ENCODE measurements at places on chromosomes 11 and 22.

- no peak for DNase-seq
Observed at GRCh38 chr11:35796562-35796961, 134.0 kb downstream of the TRIM44 start.

GRCh38 chr22:49119551-49119952 lies 708.1 kb downstream of the BRD1 start:
- no peak for DNase-seq

DNA sequence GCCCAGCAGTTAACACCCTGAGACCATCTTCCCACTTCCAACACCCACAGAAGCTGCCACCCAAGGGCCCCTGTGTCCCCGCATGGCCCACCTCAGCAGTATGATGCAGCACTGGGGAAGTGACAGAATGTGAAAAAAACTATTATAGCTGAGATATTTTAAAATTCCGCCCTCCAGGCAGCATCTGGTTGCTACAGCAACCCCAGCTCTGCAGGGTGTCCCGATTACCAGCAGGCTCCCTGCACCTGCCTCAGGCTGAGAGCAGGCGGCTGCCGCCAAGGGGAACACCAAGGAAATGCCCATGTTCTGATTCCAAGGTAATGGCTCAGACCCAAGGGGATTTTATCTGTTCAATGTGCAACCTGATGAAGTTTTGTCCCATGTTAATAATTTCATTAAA lies 10.5 kb upstream of the TMEM121B start:
- DNase-seq: no peak

- no peak for DNase-seq
Observed at GRCh38 chr11:8340296-8340695, 76.6 kb upstream of the LMO1 start.

- DNase-seq: no peak
Observed at GRCh38 chr22:47012589-47013370, 250.3 kb downstream of the TBC1D22A start.

GRCh38 chr11:128690665-128691101 lies 3.2 kb upstream of the FLI1 start:
- no peak for DNase-seq

- no peak for DNase-seq
Observed at GRCh38 chr22:49699928-49700498, 127.7 kb downstream of the BRD1 start.

DNA sequence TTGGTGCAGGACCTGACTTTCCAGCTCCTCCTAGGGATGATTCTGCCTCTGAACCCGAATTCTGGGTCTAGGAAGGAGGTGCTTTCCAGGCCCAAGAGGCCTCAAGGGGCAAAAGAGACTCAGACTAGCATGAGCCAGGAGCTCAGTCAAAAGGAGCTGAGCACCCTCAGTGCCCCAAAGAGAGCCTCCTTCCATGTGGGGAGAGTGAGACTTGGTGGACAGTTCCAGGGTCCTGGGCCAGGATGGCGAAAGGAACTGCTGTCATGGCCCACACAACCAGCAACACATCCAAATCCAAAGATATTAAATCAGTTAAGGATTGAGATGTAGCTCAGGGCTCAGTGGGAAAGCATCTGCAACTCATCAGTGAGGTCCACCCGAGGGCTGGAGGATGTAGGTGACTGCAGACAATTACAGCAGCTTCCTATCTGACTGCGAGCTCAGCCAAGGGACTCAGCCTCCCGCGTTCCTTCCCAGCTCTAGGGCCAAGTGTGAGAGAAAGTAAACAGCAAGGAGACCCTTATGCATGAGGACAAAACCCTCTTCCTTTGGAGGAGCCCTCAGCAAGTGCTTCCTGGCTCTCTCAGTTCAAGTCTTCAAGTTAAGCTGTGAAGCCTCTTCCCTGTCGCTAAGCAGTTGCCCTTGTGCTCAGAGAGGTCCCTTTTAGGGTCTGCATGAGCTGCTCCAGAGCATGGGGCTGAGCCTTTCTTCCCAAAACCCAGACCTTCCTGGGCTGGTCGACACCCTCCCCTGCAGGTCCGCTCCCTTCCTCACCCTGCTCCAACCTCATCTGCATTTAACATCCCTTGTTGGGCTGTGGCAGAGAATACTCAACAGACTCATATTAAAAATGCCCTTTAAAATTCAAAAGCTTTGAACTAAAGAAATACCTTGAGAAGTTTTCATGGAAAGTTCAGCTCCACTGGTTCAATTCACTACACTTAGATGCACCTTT lies 35.8 kb downstream of the C11orf58 start:
- DNase-seq: no peak

DNA sequence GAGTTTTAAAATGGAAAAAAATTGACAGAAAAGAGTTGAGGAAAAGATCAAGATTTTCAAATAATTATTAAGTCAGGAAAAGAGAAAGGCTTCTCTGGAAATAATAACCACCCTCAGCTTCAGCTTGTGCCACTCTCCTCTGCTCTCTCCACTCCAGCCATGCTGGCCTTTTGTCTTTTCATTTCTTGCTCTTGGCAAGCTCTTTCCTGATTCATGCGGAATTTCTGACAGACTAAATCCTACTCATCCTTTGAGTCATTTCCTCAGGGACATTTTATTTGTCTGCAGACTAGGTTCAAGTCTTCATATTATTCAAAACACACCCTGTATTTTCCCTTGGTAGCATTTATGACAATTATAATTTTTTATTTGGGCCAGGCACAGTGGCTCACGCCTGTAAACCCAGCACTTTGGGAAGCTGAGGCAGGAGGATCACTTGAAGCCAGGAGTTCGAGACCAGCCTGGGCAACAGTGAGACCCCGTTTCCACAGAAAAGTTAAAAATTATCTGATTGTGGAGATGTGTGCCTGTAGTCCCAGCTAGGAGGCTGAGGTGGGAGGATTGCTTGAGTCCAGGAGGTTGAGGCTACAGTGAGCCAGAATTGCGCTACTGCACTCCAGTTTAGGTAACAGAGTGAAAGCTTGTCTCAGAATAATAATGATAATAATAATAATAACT lies 7.8 kb upstream of the P4HA3 start:
- no peak for DNase-seq

DNA sequence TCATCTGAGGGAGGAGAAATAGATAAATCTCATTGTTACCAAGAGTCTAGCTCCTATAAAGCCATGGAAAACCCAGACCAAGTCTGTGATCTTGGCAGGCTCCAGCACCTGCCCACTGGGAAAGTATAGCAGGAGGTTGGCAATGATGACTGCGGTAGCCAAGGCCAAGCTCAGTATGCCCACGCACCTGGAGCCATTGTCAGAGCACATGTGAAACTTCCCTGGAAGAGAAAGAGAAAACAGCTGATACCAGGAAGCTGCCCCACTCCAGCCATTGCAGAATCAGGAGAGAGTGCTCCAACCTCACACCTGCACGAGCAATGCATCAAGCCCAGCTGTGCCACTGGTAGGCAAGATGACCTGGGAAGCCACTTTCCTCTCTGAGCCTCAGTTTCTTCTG lies 62.2 kb upstream of the HEPHL1 start:
- DNase-seq: no peak

DNA sequence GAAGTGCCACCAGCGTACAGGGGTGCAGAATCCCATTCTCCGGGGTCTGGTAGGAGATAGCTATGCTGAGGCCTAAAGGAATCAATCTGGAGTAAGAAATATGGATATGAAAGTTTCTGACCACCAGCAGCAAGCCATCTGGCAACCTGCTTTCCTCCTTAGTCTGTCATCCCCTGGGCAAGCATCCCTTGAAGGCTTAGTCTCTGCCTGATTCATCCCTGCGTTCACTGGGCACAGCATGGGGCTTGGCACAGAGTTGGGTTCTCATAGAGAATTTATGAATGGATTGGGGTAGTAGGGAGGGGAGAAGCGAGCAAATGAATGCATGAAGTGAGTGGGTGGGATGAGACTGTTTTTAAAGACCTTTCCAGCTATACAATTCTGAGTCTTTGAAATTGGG lies 85.8 kb upstream of the NARS2 start:
- no peak for DNase-seq

DNA sequence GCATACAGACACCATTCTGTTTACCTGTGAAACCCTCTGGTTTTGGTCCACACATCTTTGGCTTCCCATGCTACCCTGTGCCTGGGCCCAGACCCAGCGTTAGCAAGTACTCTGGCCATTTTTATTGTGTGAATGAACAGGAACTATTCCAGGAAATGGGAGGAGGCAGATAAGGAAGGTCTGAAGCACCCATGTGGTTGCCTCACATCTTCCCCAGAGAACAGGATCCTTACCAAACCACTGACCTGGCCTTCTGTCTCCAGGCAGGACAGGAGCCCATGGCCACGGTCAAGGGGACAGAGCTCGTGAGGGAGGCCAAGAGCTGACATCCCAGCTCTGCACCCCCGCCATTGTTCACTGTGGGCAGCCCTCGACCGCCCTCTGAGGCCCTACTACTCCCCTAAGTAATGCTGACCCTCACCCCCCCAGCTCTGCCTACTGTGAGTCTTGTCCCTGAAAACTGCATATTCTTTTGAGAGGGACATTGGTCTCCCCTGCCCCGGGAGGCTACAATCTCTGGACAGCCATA lies 97.7 kb upstream of the TP53I11 start:
- no peak for DNase-seq

DNA sequence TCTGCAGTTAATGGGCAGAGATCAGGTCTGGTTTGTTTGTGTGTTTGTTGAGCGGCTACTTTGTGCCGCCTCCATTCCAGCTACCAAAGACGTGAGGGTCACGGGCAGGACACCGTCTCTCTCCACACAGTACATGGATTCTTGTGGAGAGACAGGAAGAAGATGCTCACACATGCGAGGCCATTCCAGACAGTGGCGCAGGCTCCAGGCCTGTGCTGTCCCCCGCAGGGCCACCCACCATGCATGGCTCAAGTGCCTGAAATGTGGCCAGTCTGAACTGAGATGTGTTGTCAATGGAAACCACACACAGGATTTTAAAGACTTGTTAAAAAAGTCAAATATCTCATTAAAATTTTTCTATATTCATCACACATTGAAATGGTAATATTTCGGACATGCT lies 848.3 kb downstream of the TBC1D22A start:
- DNase-seq: no peak

GRCh38 chr11:31834237-31834636 lies 23.1 kb upstream of the PAX6 start:
- no peak for DNase-seq

GRCh38 chr11:94922321-94923003 lies 50.9 kb downstream of the CWC15 start:
- DNase-seq: no peak

- DNase-seq: no peak
Observed at GRCh38 chr11:45741032-45741431, 63.9 kb upstream of the SLC35C1 start.

GRCh38 chr11:94928117-94928990 lies 45.0 kb downstream of the CWC15 start:
- no peak for DNase-seq

DNA sequence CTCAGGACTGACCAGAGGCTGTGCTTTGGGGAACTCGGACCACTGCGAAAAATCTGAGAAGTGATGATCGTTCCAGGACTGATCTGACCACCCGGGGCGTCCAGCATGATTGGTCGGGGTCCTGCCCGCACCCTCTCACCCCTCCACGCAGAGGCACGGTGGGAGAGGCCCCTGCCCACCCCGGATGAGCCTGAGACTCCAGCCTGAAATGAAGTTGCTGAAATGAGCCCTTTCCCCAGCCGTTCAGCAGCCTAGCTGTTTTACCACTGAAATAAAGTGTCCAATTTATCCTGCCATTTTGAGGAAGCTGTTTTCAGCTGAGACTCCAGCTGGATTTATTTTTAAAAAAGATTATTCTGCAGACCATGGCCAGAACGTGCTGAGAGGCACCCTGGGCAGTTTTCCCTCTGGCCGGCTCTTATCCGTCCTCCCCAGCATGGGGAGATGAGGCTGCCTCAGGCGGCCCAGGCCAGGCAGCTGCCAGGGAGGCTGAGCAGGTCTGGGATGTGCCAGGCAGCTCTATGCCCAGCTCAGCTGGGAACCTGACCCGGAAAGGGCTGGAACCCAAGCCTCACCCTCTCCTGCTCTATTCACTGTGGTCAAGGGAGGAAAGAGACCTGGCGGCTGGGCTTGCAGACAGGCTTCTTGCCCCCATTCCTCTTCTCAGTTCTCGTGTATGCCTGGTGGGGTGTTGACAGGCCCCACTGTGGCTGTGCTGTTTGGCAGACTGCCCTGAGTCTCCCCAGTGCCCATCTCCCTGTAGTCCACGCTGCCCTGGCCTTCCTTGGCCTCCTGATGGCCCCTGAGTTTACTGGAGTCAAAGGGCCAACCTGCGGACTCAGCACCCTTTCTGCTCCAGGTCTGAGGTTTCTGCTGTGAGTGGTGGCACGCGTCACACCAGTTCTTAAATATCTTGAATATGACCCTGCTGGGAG lies 161.0 kb upstream of the B3GAT1 start:
- no peak for DNase-seq

DNA sequence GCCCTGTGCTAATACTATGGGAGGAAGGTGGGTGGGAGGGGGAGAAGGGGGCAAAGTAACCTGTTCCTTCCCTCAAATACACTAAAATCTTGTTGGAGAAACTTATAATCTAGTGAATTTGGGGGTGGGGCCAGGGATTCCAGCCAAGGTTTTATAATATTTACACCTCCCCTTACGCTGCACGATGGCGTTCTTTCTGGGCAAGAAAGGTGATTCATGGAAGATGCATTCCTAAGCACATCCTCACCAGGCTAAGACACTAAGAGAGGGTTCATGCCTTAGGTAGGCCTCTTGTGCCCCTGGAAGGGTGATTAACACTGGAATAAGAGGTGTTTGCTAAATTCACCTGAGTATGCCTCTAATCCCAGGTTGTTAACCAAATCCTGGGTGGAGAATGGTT lies 82.6 kb downstream of the BARX2 start:
- no peak for DNase-seq

- no peak for DNase-seq
Observed at GRCh38 chr11:47160753-47161133, 15.9 kb downstream of the ARFGAP2 start.

DNA sequence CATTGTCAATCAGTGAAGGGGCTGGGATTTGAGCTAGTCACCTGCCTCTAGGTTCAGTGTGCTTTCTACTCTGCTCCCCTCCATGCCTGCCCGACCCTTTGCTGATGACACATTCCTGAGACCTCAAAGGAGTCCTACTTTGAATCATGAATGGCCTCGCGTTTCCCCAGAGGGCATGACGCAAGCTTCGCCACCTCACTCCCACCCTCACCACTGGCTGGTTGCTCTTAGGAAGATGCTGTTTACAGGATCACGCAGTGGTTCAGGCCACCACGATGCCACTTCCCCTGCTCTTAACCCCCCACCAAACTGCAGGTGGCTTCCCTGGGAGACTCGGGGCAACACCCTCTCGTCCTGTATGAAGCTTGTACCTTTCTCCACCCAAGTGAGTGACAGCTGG lies 62.9 kb upstream of the B3GAT1 start:
- no peak for DNase-seq

- DNase-seq: no peak
Observed at GRCh38 chr11:133678191-133678590, 145.9 kb upstream of the OPCML start.

All from stimulated activated CD4-positive, alpha-beta T cell treated with anti-CD3 and anti-CD28 coated beads, Interleukin-15, amount 100 ng/mL, for 48 hours (primary cell).